ENCODE measurements at places on chromosomes 7 and 10.

DNA sequence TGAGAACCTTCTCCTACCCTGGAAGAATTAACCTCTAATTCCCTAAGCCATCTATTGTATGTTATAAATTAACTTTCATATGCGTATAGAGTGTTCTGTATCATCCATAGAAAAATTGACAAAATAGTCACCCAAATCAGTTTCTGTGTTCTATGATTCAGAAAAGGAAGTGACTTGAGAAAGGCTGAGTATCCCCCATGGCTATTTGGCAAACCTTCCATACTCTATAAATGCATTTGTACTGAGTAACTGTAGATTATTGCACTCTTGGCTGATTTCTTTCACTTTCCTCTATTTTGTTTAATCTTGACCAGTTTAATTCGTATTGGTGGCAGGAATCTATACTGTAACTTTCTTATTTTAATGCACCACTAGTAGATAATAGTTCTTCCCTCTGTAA is 182.2 kb downstream of the HTR7 start:
- no peak for DNase-seq

- peak; percentile 23 for DNase-seq
Observed at GRCh38 chr7:100476903-100477870, 1.8 kb downstream of the TSC22D4 start.

- DNase-seq, result no peak
Observed at GRCh38 chr10:94213980-94214379, 148.8 kb downstream of the NOC3L start.

GRCh38 chr10:359762-360161 is 224.5 kb downstream of the ZMYND11 start:
- no peak for DNase-seq

DNA sequence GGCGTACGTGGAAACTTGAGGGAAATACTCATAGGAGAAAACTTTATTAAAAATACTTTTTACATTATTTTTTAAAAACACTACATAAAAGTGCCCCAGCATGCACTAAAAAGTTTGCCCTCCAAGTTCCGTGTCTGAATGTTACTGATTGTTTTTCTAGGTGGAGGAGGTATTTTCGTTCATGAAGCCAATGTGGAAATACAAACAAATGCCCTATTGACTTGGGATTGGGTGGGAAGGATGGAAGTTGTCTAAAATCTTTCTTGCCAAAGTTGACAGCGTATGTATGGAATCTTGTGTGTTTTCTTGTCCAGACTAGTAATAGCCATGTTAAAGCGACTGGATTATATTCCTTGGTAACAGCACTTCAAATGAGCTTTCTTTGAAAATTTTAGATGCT is 1.2 kb downstream of the PROSER2 start:
- no peak for DNase-seq

DNA sequence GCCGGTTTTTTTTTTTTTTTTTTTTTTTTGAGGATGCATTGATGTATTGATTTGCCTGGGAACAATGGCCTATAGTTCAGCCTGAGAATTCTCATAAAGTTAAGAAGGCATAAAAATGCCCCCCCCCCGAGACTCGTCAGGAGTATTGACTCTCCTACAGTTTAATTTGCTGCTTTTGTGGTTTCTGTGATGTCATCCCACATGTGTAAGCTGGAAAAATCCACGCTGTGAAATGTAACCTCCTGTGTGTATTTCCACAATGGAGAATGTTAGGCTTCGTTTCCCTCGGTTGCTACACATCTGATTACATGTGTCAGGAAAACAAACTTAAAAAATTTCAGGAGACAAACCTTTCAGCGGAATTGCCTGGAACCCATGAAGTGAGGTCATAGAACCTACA is 117.9 kb downstream of the FANK1 start:
- no peak for DNase-seq

DNA sequence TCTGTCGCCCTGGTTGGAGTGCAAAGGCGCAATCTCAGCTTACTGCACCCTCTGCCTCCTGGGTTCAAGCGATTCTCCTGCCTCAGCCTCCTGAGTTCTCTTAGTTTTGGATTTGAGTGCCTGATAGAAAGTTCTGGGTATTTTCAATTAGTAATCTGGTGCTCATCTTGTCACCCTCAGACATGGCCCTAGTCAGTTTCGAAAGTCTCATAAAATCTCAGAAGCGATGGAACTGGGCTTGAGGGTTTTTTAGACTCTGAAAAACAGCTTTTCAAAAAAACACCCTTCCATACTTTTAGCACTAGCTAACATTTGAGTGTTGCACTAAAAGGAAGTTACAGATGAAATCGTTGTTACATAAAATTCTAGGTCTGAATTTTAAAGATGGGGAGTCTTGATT is 9.4 kb upstream of the PIP4K2A start:
- DNase-seq, result no peak

- no peak for DNase-seq
Observed at GRCh38 chr10:95605163-95605562, 44.0 kb upstream of the SORBS1 start.

DNA sequence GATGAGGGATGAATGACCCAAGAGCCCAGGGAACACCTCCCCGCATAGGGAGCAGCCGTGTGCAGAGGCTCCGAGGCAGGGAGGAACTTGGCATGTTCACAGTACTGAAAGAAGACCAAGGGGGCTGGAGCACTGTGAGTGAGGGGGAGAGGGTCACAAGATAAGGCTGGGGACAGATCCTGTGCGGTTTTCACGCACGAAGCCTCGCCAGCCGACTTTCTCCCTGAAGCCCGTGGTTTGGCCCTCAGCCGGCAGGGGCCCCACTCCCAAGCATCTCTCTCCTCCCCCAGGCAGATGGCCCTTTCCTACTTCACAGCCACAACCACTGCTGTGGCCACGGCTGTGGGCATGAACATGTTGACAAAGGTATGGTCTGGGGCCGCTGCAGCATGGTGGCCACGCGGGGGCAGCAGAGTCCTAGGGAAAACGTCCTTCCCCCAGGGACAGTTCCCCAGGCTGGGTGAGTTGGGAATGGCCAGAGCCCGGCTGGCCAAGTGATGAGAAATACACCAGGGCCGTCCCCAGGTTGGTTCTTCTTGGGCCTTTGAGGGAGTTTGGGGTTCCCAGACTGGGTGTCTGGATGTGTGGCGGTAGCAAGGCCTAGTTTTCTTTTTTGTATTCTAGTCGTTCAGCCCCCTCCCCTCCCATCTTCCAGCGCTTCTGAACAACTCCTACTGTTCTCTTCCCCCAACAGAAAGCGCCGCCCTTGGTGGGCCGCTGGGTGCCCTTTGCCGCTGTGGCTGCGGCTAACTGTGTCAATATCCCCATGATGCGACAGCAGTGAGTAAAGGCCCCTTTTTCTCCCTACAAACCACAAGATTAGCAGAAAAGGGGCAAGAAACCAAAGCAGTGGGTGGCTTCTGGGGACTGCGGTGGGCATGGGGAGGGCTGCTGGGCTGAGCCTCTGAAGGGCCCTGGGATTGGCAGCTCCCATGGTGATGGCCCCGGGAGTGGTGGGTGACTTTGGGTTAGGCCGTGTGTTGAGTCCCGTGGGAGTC is 14.4 kb upstream of the WBP1L start:
- DNase-seq, result no peak
